Stimulated activated CD4-positive, alpha-beta T cell treated with anti-CD3 and anti-CD28 coated beads, TNF-alpha, amount 100 ng/mL, for 1 hour (primary cell): ENCODE measurements at places on chromosomes 1 and 21.

DNA sequence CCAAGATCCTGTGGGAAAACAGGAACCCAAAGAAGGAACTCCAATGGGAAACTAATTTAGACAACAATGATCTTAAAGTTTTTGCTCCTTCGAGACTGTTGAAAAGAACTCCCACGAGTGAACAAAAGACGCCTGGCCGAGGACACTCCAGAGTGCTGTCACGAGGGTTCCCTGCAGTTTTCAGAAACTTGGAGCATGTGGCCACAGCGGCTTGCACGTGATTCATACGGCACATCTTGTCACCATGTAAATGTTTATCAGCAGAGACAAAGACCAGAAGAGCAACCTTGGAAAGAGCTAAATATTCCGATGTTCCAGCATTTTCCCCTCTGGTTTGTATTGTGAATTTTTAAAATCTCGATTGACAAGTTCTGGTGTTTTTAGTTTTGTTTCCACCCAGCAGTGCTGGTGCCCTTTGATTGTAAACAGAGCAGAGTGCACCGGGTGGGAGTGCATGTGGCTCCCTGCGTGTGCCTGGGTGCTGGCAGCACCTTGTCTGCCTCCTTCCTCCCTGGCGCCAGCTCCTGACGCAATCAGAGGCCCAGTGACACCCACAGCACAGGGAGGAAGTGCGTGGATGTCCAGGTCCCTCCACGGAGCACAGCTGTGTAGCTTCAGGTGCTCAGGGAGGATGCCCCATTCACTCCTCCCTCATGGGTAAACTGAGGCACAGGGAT lies 23.0 kb downstream of the LRRC3 start:
- DNase-seq = no peak

GRCh38 chr1:55078470-55078869 lies 39.1 kb downstream of the PCSK9 start:
- DNase-seq = no peak

GRCh38 chr1:30907481-30908315 lies 860 bp downstream of the SDC3 start:
- DNase-seq = no peak

GRCh38 chr1:8858888-8859706 lies 19.4 kb downstream of the ENO1 start:
- no peak for DNase-seq

DNA sequence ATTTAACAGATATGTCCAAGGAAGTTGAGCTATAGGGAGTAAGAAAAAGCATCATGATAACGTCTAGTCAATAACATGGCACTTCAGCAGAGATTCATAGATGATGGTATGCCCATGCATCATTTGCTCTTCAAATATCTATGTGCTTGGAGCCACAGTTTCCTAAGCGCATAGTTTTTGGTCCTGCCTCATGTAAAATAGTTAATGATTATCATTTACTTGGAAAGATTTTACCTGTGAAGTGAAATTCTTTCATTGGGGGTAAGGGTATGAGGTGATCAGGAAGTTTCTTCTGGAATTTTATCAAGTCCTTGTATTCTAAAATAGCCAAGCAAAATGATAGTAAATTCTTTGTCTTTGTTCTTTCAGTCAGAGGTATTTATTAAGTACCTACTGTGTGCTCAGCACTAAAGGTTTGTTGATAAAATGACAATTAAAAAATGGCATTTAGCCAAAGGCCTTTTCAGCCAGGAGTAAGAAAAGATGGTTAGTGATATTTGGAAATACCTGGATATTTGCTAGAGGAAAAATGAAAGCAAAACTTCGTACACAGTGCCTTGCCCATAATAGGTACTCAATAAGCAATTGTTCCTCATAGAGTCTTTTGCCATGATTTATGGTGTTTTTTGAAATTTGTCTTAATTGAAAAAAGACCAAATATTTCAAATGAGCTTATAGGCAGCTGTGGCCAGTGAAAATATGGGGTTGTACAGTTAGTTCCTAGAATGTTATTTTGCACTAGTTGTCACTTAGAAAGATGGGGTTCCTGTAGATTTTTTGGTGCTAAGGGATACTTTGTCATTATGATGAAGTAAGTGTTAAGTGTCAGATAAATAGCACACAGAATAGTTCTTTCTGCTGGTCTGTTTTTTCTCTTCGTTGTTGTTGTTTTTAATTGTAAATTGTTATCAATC lies 13.1 kb downstream of the PDIK1L start:
- DNase-seq = no peak

- DNase-seq = no peak
Measured at GRCh38 chr1:41475346-41475745, 9.1 kb downstream of the EDN2 start.

- no peak for DNase-seq
Measured at GRCh38 chr1:216285052-216285451, 138.2 kb downstream of the USH2A start.
